Muscle of arm (tissue), 14 donors: ENCODE measurements at places on chromosomes 5 and 9. TPM values are rescaled to one million over a fixed set of nuclear protein-coding genes. Genes with fewer than 3 reads are reported as not detected.
A peak's percentile ranks its signal among the peaks of the same experiment; 100 is the strongest.

GRCh38 chr5:27748847-27749246 lies 710.5 kb upstream of the CDH9 start:
- DNase-seq: no peak

SCGB3A2 gene
- polyA plus RNA-seq: 0.63 TPM

DNA sequence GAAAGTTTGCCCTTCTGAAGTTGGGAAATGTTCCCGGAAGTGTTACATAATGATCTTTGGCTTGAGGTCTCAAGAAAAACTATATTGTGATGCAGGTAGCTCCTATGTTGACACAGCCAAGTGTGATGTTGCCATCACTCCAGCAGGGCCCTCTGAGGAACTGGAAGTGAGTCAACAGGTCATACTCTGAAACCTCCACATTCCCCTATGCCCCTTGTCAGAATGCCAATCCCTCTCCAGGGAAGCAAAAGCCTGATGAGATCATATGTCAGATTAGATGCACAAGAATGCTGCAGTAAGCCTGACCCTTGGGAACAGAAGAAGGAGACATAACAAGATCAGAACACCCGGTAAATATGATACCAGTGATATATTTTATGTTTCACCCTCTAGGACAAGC lies 66.8 kb upstream of the ITGA2 start:
- DNase-seq: no peak

SLCO6A1 gene
- polyA plus RNA-seq: 0.63 TPM

GRCh38 chr9:134705786-134706185 lies 64.2 kb downstream of the COL5A1 start:
- no peak for DNase-seq

- no peak for DNase-seq
These were observed 93.7 kb downstream of the ARHGAP26 start for GRCh38 chr5:142863856-142864255.

GRCh38 chr5:4348919-4349318 lies 753.3 kb downstream of the IRX1 start:
- no peak for DNase-seq

GRCh38 chr5:60700416-60700757 lies 421 bp upstream of the DEPDC1B start:
- no peak for DNase-seq

DNA sequence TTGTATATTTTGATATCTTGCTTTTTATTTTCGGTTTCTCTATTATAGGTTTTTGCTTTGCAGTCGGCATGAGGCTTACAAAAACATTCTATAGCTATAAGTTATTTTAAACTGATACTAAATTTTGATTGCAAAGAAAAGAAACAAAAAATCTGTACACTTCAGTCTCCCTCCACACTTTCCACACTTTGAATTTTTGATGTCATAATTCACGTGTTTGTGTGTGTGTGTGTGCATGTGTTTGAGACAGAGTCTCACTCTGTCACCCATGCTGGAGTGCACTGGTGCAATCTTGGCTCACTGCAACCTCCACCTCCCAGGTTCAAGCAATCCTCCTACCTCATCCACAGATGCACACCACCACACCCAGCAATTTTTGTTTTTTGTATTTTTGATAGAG lies 124.9 kb downstream of the MRPS30 start:
- DNase-seq: no peak

DNA sequence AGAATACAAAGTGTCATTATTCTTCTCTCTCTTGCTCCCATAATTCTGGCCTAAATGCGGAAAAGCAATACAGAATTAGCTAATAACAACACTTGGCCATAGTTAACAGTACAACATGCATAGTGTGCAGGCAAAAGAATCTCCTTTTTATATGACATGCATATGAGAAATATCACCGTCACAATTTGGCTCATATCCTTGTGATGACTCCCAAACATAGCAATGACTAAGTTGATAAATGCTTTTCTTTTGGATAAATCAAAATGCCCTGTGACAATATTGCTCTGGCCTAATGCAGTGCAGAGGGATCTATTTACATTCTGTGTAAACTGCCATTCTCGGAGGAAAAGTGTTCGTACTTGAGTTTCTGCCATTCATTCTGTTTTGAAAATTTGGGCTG lies 121.9 kb upstream of the GHR start:
- DNase-seq: peak; percentile 17

CDKN2A gene
- polyA plus RNA-seq: not detected

EPB41L4A gene
- polyA plus RNA-seq: not detected

SLC25A2 gene
- polyA plus RNA-seq: not detected

CER1 gene
- polyA plus RNA-seq: not detected
